ENCODE measurements at places on chromosomes 11 and 22.

- DNase-seq: no peak
Observed at GRCh38 chr11:10150800-10151199, 143.2 kb downstream of the SBF2 start.

GRCh38 chr11:115871161-115871760 lies 367.0 kb upstream of the CADM1 start:
- no peak for DNase-seq

GRCh38 chr22:30406400-30406799 lies 9.6 kb downstream of the SEC14L2 start:
- no peak for DNase-seq

GRCh38 chr11:1836011-1836945 lies 1.5 kb downstream of the SYT8 start:
- no peak for DNase-seq

- peak; percentile 66 for DNase-seq
Observed at GRCh38 chr11:121610706-121611105, 157.9 kb upstream of the SORL1-AS1 start.

- peak; percentile 66 for DNase-seq
Observed at GRCh38 chr11:73288873-73289707, 17.0 kb downstream of the P2RY6 start.

DNA sequence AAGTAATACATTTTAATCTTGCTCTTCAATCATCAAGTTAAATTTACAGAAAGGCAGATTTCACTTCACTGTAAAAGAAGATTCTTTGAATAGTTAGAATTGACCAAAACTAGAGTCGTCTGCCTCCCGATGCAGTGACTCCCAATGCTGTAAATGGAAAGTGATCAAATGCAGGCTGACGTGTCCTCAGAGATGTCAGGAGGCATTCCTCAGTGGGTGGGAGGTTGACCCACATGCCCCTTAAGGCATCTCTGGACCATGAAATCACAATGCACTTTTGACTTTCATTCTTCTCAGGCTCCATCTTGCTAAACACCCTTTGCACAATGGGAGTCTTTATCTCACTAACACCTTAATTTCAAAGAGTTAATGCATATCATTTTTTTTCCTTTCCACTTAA lies 19.0 kb upstream of the CECR2 start:
- DNase-seq: no peak

DNA sequence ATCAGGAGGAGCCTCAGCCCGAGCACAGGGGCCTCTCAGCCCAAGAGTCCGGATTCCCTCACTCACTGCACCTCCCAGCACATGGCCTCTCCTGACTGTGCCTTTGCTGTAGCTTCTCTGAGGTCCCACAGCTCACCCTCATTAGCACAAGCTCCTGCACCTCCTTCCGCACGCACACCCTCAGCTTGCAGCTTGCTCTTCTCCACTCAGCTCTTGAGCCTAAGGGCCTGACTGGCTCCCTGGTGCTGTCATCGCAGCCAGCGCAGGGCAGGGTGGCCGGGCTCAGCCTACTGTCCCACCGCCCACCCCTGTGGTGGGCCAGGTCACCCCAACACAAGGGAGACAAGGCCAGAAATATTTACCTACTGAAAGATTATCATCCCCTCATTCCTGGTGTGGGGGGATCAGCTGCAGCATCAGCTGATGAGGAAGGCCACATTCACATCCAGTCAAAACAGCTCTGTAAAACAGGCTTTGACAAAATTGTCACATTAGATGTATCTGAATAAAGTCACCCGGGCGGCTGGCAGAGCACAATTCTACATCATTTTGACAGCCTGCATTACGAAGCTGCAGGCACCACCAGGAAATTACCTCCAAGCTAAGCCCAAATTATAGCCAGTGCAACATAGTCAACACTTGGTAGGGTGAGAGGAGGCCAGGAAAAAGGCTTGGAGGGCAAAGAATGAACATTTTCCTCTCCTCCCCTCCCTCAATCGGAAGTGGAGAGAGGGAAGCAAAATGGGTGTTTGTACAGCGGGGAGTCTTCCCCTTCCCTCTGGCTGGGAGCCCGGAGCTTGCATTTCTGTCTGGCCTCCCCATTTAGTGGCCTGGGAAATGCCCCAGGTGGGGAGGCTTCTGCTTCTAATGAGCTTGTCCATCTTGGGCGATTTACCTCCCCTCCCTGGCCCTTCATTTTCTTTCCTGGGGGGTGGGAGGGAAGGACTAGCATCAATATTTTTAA lies 29.5 kb upstream of the IGSF9B start:
- DNase-seq: no peak

DNA sequence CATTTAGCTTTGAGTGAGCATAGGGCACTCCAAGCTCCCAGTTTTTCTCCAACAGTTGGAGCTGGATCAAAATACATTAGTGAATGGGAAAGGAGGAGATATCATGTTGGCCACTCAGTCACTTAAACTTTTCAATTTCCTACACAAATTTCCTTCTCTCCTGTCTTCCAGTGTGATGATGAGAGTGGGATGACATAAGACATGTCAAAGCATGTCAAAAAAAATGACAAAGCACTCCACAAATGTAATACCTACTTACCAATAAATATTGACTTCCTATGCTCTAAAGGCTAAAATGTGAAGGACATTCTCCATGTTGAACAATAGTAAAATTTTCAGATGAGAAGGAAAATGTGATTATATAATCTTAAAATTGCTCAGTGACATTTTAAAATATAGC lies 1.5 kb upstream of the GRM5 start:
- no peak for DNase-seq

DNA sequence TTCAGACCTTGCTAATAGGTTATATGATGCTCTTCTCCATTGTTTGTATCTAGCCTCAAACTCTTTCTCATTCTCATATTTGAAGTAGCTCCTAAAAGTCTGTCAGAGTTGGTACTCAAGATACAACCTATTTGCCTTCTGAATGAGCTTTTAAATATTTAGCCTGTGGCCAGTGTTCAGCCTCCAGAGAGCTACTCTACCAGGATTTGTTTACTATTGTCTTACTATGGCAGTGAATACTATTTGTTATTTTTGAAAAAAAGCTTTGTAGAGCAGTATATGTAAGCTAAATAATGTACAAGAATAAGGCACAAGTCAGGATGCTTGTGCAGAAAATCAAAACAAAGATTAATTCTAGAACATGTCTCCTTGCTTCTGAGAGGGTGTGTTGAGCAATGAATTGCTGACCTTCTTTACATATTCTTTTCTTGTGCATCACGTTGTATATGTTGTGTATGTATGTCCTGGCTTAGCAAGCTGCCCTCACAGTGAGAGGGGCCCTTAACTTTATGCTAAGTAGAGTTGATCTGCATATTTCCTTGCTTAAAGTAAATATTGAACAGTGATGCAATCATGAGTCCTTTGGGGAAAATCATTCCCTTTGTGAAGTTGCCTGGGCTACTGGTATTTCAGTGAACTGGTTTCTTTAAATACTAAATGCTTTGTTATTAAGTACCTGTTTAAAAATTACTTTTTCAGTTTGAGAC lies 438.0 kb downstream of the LUZP2 start:
- DNase-seq: no peak

DNA sequence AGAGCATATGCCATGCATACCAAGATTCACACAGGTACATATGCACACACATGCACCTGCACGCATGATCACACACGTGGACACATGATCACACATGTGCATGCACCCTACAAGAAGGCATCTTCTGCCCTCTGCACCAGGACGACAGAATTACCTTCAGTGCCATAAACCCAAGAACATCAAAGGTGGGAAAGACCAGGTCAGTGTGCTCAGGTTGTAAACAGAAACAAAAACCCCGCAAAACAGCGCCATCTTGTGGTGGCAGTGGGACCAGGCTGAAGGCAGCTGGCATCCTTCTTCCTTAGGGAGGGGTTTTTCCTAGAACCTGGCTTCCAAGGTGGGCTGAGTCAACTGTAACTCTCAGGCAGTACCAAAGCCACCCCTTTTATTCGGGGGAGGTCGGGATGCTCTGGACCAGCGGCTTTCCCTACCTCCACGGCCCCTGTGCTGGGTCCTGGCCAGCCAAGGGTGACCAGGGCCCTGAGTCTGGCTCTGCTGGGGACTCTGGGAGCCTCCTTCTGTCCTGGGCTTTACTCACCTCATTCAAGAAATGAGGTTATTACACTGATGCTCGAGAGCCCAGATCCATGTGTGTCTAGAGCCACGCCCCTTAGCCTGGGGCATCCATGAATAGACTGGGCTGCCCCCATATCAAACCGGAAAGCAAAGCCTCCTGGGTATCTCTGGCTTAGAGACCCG lies 69.4 kb upstream of the FGF3 start:
- peak; percentile 13 for DNase-seq

GRCh38 chr22:37472418-37473006 lies 13.7 kb downstream of the MFNG start:
- DNase-seq: no peak

- no peak for DNase-seq
Observed at GRCh38 chr11:12397931-12398334, 20.6 kb downstream of the PARVA start.

GRCh38 chr11:102807921-102808320 lies 10.0 kb upstream of the MMP1 start:
- no peak for DNase-seq

DNA sequence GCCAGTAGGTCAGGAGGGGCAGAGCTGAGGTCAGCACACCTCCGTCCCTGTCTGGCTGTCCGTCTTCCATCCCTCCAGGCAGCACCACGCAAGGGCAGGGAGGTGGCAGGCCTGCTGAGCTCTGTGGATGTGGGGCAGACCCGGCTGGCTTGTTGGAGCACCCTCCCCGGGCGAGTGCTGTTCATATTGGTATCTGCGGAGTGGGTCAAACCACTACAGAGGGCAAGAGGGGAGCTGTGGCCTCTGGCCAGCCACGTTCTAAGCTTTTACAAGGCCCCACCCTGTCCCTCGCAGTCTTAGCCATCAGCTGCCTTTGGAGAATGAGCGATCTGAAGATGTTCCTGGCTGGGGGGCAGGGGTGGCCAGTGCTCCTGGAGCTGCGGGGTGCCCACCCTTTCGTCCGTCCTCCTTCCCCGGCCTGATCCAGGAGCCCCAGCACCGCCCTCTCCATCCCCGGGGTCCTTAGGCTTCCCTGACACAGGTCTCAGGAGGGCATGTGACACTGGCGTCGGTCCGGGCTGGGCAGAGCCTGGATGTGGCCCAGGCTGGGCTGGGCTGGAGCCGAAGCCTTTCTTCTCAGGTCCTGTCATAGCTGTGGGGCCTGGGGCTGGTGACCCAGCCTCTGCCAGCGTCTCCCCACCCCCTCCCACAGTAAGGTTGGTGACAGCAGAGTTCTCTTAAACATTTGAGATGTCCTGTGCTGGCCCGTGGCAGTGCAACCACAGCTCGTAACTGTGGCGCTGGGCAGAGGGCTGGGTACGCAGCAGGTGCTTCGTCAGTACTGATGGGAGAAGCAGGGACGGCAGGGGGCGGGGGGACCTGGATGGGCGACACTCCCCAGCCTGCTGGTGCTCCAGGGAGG lies 31.7 kb upstream of the GRAMD4 start:
- DNase-seq: peak; percentile 24

- no peak for DNase-seq
Observed at GRCh38 chr11:23404225-23405160, 544.2 kb upstream of the CCDC179 start.

GRCh38 chr11:35282221-35282882 lies 137.0 kb downstream of the SLC1A2 start:
- no peak for DNase-seq

DNA sequence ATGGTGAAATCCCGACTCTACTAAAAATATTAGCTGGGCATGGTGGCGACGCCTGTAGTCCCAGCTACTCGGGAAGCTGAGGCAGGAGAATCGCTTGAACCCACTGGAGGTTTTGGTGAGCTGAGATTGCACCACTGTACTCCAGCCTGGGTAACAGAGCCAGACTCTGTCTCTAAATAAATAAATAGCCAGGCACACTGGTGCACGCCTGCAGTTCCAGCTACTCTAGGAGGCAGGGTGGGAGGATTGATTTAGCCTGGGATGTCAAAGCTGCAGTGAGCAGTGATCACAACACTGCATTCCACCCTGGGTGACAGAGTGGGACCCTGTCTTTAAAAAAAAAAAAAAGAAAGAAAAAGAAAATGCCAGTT lies 17.4 kb downstream of the SUSD2 start:
- DNase-seq: no peak

DNA sequence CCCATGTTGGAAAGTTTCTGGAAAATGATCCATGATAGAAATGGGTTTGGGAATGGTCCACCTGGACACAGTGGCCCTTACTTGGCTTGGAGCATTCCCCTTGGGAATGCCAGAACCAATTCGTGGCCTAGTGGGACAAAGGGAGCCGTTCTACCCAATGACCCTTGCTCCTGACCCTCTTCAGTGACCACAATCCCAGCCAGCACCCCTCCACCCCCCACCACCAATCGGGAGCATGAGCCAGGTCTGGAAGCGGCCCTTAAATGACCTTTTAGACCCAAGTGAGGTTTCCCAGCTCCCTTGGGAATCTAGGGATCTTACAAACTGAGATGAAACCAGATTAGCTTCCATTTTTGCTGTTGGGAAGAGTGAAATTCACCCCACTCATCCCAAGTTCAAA lies 51.3 kb upstream of the CDON start:
- no peak for DNase-seq

GRCh38 chr11:3014057-3014938 lies 22.2 kb upstream of the NAP1L4 start:
- no peak for DNase-seq

- no peak for DNase-seq
Observed at GRCh38 chr11:44257338-44258189, 52.4 kb downstream of the ALX4 start.

GRCh38 chr11:25298450-25298849 lies 801.6 kb downstream of the LUZP2 start:
- no peak for DNase-seq

GRCh38 chr11:13713982-13714381 lies 45.5 kb downstream of the FAR1 start:
- no peak for DNase-seq

DNA sequence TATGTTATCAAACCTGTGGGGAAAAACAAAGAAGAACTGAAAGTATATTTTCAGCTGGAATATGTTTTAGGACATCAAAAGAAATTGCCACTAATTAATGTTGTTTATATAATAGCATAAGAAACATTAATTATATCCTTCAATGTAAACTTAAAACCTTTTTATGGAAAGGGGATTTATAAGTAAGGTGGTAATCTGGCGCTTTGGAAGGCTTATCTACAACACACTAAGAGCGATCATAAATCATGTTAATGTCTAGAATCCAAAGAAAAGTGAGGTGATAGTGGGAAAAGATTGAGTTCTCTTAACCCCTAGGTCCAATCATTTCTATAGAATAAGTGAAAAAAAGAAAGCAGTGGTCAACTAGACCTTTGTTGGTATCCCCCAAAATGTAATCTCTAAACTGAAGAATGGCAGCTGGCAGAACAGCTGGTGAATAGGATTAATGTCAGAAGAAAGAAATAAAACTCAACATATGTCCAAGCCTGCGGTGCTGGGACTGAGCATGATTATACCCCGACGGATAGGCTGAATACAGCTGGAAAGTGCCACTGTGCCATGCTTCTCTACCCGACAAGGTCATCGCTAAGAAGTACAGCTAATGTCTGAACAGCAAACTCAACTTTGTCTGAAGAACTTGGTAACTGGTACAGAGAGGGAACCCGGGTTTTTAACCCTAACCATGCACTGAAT lies 64.0 kb downstream of the SOX6 start:
- DNase-seq: no peak

DNA sequence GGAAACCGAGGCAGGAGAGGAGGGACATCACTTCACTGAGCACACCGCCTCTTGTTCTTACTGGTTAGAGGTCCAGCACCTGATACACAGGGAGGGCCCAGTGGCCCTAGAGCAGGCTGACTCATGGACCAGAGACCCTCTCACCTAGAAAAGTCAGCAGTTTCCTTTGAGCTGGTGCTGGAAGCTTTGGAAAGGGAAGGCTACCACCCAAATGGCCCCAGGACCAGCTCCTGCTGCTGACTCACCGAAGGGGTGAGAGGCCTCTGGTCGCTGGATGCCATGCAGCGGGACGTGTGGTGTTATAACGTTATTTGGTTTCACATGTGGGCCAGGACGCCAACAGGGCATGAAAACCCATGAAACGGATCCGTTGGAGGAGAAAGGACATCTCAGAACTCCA lies 3.8 kb downstream of the NADSYN1 start:
- no peak for DNase-seq
